ENCODE measurements at places on chromosomes 11 and 22.

DNA sequence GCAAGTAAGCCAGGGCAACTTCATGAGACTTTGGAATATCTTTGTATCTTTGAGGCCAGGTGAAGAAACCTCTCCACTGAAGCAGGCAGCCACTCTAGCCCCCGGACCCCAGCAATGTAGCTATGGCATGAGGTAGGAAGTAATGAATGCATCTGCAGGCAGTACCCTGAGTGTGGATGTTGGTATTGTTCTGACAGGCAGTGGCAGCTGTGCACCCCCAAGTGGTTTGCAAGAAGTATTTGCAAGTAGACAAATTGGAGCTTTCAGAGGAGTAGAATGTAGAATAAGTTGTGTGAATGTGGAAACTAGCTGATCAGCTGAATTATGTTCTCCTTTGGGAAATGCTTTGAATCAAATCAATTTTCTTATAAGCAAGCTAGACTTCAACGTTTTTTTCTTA, 194.4 kb upstream of the PGR start:
- no peak for DNase-seq

DNA sequence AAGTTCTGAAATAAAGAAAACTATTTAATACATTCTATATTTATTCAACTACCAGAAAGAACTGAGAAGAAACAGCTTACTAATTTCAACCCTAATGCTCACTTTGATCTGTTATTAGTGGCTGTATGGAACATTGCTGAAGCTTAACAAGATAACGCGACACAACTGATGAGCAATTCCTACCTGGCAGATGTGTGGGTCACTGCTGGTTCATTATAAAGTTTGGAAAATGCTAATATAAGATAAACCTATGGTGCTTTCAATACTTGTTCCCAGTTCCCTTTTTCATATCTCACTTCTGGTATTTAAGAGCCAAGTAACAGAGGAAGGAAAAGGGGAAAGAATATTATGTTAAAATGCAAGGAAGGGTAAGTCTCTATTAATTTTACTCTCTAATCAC, 10.5 kb downstream of the CTSC start:
- no peak for DNase-seq

GRCh38 chr22:31915586-31915985, 28.7 kb upstream of the YWHAH start:
- DNase-seq: no peak

- no peak for DNase-seq
Observed at GRCh38 chr11:120180551-120181232, 30.1 kb upstream of the OAF start.

DNA sequence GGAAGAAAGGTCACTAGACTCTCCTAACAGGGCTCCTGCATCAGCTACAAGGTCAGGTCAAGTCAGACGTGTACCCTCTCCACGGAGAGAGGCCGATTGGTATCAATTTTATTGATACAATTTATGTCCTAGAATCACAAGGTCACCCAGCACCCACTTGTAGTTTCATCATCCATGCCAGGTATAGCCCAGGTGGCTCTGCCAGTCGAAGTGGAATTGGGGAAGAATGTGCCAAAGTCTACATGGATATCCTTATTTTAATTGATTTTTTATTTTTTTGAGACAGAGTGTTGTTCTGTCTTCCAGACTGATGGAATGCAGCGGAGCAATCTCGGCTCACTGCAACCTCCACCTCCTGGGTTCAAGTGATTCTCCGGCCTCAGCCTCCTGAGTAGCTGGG, 334.1 kb downstream of the SHANK2 start:
- DNase-seq: no peak

DNA sequence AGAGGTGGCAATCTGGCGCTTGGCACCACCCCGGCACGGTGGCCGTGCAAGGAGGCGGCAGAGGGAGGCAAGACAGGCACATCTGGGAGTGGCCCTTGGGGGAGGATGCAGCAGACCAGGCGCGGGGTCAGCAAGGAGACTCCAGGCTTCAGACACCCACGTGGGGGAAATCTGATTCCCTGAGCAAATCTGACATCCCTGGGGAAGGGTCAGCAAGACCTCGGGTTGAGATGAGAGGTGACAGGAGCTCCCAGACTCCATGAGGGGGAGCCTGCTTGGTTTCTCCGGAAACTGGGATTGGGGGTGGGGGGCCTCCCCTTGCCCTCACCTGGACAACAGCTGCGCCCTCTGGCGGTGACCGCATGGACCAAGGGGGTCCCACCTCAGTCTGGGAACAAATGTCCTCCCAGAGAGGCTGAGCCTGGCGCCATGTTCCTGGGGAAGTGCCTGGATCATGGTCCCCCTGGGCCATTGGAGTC, 4.0 kb upstream of the RCOR2 start:
- no peak for DNase-seq

DNA sequence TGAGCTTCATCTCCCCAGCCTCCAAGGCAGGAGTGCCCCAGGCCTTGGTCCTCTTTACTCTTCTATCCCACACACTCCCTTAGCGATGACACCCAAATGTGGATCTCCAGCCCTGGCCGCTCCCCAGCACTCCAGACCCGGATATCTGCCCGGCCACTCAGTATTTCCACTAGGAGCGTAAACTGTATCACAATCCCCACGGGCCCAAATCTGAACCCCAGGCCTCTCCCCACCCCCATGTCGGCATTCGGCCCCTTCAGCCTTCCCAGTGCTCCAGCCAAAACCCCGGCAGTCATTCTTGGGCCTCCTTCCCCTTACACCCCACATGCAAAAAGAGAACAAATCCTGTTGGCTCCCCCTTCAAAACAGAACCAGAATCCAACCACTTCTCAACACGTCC, 20.8 kb downstream of the WNT11 start:
- no peak for DNase-seq

- no peak for DNase-seq
Observed at GRCh38 chr11:26028393-26028911, 303.5 kb upstream of the ANO3 start.

DNA sequence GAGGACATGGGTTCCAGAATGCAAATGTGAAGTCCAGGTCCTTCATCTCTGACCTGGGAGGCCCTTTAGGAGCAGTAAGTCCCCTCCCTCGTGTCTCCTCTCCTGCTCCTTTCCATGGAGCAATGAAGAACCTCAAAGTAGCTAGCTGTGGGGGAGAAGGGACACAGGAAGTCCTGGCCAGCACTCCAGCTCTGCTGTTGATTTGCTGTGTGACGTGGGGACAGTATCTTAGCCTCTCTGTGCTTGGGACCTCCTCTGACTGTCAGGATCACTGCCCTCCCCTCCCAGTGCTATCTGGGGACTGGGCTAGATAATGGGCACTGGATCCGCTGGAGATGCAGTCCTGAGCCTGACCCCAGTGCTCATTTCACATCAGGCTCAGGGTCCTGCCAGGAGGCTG, 1.1 kb upstream of the APOBEC3H start:
- no peak for DNase-seq
